ENCODE measurements at places on chromosomes 2 and 18.

GRCh38 chr2:20589975-20590703 is 60.8 kb downstream of the HS1BP3 start:
- peaks cover 10% of the 10 kb centered on the region for H3K27me3 ChIP-seq
- DNase-seq: no peak
- H3K27ac ChIP-seq: no peak overlapping the region
- H3K4me3 ChIP-seq: no peak overlapping the region
- H3K4me1 ChIP-seq: peaks cover 72% of the 10 kb centered on the region
- no peaks in the 10 kb centered on the region for H3K36me3 ChIP-seq

DNA sequence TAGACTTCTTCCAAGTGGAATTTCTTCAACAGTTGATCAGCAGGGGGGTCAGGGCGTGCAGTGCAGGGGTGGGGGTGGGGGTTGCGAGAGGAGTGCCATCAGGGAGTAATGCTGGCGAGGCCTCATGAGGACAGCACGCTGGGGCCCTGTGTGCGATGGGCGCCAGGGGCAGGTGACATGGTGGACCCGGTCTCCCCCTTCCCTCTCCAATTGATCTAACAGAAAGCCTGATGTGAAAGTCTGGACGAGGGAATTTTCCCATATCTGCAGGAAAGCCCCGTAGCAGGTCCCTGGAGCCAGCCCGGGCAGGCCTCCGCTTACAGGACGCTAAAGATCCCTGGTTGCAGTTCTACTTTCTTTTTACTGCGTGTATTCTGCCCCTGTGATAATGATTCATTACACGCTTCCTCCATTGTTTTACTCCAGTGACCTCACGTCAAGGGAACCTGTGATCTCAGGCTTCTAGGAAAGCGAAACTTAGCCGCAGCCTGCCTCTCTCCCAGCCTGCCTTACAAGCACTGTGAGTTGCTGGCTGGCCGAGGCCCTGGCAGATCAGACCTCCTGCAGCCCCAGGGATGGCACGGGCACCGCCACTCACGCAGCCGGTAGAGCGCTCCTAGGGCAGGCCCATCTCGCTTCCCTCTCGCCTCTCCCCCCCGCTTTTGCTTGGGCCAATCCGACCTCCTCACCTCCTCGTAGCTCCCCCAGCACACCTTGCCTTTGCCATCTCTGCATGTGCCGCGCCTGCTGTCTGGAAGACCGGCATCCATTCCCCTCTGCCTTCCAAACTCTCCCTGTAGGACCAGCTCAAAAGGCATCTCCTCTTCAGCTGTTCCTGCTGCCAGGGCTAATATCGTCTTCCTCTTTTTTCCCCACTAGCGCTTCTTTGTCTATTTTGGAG is 19.2 kb downstream of the NEURL3 start:
- no peak for DNase-seq
- H3K4me1 ChIP-seq: peaks cover 23% of the 10 kb centered on the region
- no peaks in the 10 kb centered on the region for H3K36me3 ChIP-seq
- H3K27ac ChIP-seq: peak overlapping the region; percentile 47
- peaks cover 4% of the 10 kb centered on the region for H3K27me3 ChIP-seq
- H3K4me3 ChIP-seq: peak overlapping the region; percentile 56

- no peaks in the 10 kb centered on the region for H3K36me3 ChIP-seq
- H3K27me3 ChIP-seq: no peaks in the 10 kb centered on the region
- H3K27ac ChIP-seq: no peak overlapping the region
- peaks cover 14% of the 10 kb centered on the region for H3K4me1 ChIP-seq
Measured at GRCh38 chr2:18540872-18541271, 19.6 kb downstream of the RDH14 start.

DNA sequence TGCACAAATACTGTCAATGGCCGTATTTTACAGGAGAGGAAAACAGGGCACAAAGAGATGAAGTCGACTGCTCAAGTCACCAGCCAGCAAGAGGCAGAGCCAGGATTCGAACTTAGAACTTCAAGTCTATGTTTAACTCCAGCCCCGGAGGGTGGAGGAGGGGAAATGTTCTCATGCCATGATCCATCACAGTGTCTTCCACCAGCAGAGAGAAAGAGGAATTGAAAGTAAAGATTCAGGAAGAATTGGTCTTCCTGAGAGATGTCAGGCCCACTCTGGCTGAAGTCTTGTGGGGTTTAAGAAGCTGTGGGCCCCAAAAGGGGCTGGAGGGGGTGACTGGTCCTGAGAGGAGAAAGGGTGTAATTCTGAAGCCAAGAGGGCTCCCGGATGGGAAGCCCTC is 260.0 kb downstream of the TNS1 start:
- H3K27me3 ChIP-seq: peaks cover 6% of the 10 kb centered on the region
- H3K36me3 ChIP-seq: peaks cover 5% of the 10 kb centered on the region
- peaks cover 17% of the 10 kb centered on the region for H3K4me1 ChIP-seq
- H3K4me3 ChIP-seq: no peak overlapping the region
- no peak for DNase-seq

GRCh38 chr18:79814373-79814772 is 16.6 kb downstream of the KCNG2 start:
- H3K27me3 ChIP-seq: peaks cover 53% of the 10 kb centered on the region
- no peak overlapping the region for H3K4me3 ChIP-seq
- no peaks in the 10 kb centered on the region for H3K36me3 ChIP-seq
- H3K27ac ChIP-seq: no peak overlapping the region
- DNase-seq: no peak

DNA sequence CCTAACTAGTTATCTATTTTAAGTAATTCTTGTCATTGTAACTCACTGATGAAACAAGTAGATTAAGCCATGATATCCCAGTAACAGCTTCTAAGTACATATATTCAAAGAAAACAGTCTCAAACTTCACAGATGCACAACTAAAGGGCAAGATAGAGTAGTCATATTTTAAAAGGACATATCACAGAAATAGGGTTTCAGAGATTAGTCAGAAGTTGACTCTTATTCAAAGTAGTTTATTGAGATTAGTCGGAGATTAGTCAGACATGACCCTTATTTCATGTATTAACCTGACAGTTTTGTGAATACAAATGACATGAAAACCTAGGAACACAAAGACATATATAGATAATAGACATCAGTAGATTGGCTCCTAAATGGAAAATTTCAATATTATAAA is 15.9 kb upstream of the CHAC2 start:
- H3K4me1 ChIP-seq: peaks cover 7% of the 10 kb centered on the region
- no peak overlapping the region for H3K4me3 ChIP-seq
- H3K27ac ChIP-seq: no peak overlapping the region
- H3K27me3 ChIP-seq: no peaks in the 10 kb centered on the region
- H3K36me3 ChIP-seq: peaks cover 59% of the 10 kb centered on the region

DNA sequence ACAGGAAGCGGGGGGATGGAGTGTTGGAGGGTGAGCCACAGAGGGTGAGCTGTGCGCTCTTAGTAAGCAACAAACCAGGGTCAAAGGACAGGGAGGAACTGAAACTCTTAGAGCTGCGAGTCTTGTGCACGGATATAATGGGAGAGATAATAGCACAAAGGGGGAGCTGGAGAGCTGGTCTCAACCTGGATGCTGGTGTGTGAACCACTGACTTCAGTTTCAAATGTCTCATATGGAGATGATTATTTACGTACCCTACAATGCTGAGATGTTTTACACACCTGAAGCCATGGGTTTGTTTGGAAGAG is 35.9 kb downstream of the PTGR3 start:
- no peaks in the 10 kb centered on the region for H3K27me3 ChIP-seq
- no peak overlapping the region for H3K4me3 ChIP-seq
- DNase-seq: no peak
- H3K4me1 ChIP-seq: peaks cover 63% of the 10 kb centered on the region
- H3K36me3 ChIP-seq: peaks cover 13% of the 10 kb centered on the region

DNA sequence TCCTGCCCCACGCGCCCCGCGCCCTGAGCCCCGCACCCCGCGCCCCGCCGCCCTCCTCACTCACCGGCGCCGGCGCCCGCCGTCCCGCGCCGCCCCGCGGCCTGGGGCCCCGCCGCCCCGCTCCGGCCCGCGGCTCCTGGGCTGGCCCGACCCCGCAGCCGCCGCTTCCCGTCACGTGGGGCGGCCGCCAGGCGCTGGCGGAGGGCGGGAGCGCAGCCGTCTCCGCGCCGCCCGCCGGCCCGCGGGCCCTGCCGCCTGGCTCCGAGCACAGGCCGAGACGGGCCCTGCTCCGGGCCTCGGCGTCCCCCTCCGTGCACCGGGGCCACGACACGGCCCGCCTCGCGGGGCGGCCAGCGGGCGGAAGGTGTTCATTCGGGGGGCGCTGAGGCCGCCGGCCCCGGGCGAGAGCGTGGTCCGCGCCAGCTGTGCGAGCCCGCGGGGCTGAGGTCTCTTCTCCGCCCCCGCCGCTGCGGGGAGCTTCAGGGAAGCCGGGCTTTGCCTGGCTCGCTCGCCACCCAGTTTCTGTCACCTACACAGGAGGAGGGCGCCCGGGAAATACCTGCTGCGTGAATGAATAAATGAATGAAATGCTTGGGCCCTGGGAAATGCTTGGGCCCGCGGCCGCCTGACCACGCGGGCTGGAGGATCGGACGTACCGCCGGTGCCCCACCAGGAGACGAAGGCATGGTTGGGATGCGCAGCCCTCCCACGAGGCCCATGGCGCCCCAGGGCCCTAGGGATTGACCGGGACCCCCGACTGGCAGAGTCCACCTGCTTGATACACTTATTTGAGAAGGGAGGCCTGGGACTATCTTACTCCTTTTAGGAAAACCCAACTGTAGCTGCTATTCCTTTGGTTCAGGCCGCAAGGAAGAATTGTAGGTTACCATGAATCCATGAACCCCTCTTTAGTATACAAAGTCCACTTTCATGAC is at the start of gene TGFBRAP1:
TSS of gene TGFBRAP1 (minus strand) at position 175 of the 935 bp plus-strand sequence. CDS start 21,434 bp downstream, outside the sequence.
- peaks cover 3% of the 10 kb centered on the region for H3K36me3 ChIP-seq
- peak; percentile 65 for DNase-seq
- peak within 1 kb of the TSS; percentile 98 for H3K4me3 ChIP-seq
- peak within 1 kb of the TSS; percentile 93 for H3K27ac ChIP-seq

GRCh38 chr2:65199166-65199565 is 28.5 kb upstream of the ACTR2 start:
- no peak overlapping the region for H3K4me3 ChIP-seq
- H3K27me3 ChIP-seq: peaks cover 3% of the 10 kb centered on the region
- no peak for DNase-seq
- no peaks in the 10 kb centered on the region for H3K4me1 ChIP-seq
- H3K36me3 ChIP-seq: peaks cover 3% of the 10 kb centered on the region

DNA sequence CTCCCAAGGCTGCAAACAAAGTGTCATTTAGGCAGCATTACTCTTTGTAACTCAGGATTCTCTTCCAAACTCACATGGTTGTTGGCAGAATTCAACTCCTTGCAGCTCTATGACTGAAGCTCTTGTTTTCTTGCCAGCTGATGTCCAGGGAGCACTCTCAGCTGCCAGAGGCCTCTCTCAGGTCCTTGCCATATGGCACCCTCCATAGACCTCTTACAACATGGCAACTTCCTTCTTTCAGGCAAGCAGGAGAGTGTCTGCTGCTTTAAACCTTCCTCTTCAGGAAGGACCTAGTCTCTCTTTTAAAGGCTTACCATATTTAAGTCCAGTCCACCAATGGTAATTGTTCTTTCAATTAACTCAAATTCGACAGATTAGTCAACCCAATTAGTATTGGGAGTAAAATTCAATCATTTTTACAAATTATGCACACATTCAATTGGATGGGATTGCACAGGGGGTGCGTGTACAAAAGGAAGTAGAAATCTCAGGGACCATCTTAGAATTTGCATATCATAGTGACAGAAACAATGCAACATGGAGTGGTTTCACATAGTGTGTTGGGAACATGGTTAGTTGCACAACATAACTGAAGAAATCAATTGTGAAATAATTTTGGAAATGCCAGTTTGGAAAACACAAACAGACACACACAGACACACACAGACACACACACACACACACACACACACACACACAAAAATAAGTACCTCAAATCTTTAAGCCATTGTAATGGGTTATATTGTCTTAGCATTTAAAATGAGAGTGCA is 893.5 kb upstream of the ZEB2 start:
- H3K36me3 ChIP-seq: peaks cover 5% of the 10 kb centered on the region
- H3K27ac ChIP-seq: no peak overlapping the region
- DNase-seq: no peak
- H3K27me3 ChIP-seq: no peaks in the 10 kb centered on the region
- H3K4me3 ChIP-seq: no peak overlapping the region

DNA sequence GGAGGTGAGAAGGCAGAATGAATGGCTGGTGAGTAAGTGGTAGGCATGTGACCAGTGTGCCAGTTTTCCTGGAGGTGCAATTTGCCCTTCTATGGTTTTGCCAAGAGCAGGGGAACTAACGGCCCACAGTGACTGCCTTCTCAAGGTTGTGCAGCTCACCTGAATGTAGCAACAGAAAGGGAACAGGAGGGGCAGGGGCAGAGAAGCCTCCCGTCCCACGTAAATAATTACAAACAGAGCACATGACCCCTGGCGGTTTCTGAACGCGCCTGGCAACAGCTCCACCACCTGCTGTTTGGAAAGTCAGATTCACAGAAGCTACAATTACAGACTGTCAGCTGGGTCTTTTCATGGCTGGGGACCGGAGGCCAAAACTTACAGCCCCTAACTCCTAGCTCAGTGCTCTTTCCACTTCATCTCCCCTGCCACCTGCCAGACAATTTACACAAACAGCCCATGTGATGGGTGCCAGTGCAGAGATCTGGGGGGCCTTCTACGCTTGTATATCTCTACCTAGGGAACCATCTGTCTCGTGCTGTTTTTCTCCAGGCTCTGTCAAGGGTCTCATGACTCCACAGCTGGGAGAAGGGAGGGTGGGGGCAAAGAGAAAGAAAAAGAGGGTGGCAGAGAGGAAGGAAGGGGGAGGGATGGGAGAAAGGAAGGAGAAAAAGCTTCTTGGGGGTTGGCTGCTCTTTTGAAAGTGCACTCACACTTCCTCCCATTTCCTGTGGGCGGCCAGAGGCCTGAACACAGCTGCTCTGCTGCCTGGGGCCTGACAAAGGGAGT is 69.6 kb downstream of the POLR1A start:
- peaks cover 65% of the 10 kb centered on the region for H3K36me3 ChIP-seq
- peaks cover 21% of the 10 kb centered on the region for H3K4me1 ChIP-seq
- peak; percentile 15 for DNase-seq
- H3K27me3 ChIP-seq: no peaks in the 10 kb centered on the region

DNA sequence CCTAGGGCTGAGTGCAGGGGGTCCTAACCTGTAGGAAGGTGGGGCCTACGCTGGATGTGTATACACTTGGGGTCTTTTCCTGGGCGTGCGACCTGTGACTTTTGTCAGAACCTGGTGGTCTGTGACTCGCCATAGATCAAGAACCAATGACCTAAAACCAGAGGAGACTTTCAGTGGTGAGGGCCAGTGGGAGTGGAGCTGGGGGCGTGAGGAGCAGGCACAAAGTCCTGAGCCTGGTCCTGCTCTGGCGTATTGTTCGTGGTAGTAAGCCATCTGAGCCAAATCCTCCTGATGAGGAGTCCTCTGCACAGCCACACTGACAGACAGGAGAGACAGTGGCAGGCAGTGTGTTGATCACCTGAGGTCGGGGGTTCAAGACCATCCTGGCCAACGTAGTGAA is 8.9 kb downstream of the INPP4A start:
- peaks cover 16% of the 10 kb centered on the region for H3K36me3 ChIP-seq
- H3K4me3 ChIP-seq: no peak overlapping the region
- H3K27me3 ChIP-seq: peaks cover 2% of the 10 kb centered on the region
- no peak overlapping the region for H3K27ac ChIP-seq
- DNase-seq: no peak

- H3K36me3 ChIP-seq: no peaks in the 10 kb centered on the region
- H3K27ac ChIP-seq: no peak overlapping the region
- no peak for DNase-seq
- H3K4me1 ChIP-seq: no peaks in the 10 kb centered on the region
Measured at GRCh38 chr2:61898810-61899209, 6.7 kb upstream of the COMMD1 start.

GRCh38 chr2:221747289-221747972 is 175.3 kb upstream of the EPHA4 start:
- no peak overlapping the region for H3K4me3 ChIP-seq
- H3K27me3 ChIP-seq: no peaks in the 10 kb centered on the region
- H3K36me3 ChIP-seq: peaks cover 18% of the 10 kb centered on the region
- no peak for DNase-seq

- H3K36me3 ChIP-seq: no peaks in the 10 kb centered on the region
- H3K27ac ChIP-seq: no peak overlapping the region
- no peak for DNase-seq
- H3K4me1 ChIP-seq: no peaks in the 10 kb centered on the region
Measured at GRCh38 chr2:188773075-188773474, 201.1 kb upstream of the COL3A1 start.

Data from nephron progenitor cell (in vitro differentiated cells).